Stimulated activated CD4-positive, alpha-beta T cell treated with anti-CD3 and anti-CD28 coated beads, Interleukin-4, amount 100 ng/mL, for 48 hours (primary cell): ENCODE measurements at places on chromosomes 1 and 21.

DNA sequence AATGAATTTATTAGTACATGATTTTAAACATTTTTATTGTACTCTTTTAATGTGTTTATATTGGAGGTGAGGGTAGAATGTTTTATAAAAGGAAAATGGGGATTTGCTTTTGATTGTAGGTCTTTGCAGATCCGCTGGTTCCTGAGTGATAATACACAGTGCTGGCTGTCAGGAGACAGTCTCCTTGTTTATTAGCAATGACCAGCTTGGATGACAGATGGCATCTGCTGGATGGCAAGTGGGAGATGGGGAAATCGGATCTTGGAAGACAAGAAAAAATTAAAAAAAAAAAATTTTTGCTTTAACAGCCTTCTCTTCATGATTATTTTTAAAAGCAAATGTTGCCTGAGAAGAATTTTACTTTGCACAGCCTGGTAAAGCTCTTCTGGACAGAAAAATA, 4.4 kb upstream of the PHTF1 start:
- no peak for DNase-seq

GRCh38 chr1:3459940-3460671, 5.6 kb downstream of the ARHGEF16 start:
- DNase-seq = no peak

GRCh38 chr1:235024711-235025421, 103.8 kb downstream of the TOMM20 start:
- DNase-seq = no peak

GRCh38 chr1:10632691-10633090, 157.9 kb downstream of the PEX14 start:
- no peak for DNase-seq

- no peak for DNase-seq
These were observed 136.4 kb upstream of the KCNE2 start for GRCh38 chr21:34227386-34227852.

- no peak for DNase-seq
These were observed 143.9 kb downstream of the HMGB4 start for GRCh38 chr1:34007760-34008159.

GRCh38 chr1:212431644-212432043, 1.1 kb upstream of the NENF start:
- DNase-seq = no peak

- DNase-seq = no peak
These were observed 46.7 kb downstream of the PHC2 start for GRCh38 chr1:33384040-33384812.

- no peak for DNase-seq
These were observed 39.2 kb upstream of the THEM4 start for GRCh38 chr1:151948506-151948905.

DNA sequence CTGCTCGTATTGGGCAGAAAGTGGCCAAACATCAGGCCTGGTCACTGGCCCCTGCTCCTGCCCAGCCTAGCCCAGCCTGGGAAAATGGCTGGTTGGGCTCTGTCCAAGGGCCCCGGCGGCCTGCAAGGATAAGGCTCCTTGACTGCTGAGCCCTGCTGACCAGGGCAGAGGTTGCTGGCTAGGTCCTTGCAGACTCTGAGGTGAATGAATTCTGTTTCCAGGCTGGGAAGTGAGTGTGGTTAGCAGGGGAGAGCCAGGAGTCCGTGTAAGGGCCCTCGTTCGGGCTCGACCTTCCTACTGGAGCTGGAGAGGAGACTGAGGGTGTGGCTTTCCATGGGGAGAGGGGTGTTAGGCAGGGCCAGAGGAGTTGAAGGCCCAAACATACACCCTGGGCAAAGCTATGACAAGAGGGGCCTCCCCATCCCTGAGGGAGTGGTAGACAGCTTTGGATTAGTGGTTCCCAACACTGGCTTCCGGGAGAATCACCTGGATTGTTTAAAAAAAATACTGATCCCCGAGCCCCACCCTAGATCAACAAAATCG, 20.6 kb downstream of the CSF1 start:
- DNase-seq = no peak

DNA sequence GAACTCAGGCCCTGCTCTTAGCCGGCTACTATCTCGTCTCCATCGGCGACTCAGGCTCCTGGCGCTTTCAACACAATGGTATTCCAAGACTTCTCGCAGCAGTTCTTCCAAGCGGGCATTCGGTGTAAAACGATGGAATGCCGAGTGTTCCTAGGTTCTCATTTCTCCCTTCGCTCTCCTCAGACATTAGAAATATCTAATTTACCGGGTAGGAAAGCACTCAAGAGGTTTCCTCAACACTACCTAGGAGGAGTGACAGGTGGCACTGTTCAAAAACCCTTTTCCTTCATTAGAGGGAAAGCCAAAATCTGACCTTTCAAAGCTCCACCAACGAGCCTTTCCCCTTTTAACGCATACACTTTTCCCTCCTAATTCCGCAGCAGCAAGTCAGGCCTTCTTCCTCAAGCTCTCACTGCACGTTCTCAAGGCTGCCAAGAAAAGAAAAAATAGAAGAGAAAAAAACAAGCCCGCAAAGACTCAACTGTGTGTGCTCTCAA, 601 bp downstream of the UBE2G2 start:
- no peak for DNase-seq

DNA sequence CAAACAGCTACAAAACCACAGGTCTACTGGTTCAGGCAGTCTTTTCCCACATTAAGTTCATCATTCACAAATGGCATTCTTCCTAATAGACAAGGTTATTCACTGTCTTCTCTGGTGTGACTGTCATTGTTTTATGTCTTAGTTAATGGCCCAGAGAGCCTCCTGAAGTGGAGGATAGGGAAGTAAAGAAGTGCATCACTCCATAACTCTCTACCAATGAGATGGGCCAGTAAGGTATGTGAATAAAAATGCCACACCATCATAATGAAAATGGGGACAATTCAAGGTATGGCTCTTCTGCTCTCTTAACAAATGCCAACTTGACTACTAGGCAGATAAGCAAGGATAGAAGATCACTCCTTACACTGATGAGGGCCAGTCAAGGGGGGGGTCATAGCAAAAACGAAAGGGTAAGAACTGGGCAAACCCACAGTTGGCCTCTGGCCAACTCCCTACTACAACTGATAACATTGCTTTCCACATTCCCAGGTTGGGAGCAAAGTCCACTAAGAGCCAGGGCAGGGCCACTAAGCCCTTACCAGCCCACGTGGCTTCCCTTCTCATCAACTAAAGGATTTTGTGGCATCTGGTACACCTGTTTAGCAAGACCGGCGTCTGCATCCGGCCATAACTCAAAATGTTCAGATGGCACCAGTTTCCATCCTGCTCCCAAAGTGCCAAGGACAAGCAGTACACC, 10.0 kb downstream of the PABPC4 start:
- DNase-seq = no peak

DNA sequence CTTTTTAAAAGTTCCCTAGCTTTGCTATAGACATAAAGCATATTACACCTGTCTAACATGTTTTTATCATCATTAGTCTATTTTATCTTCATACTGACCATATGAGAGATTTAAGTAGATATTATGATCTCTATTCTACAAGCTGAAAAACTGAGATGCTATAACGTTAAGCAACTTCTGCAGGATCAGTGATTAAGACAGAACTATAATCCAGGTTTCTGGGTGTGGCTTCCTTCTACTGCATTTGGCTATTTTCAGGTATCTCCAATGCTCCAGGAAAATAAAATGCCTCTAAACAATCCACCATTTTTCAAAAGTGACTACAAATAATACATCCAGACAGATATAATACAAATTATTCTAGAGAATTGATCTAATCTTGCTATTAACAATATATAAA, 53.4 kb downstream of the RGS2 start:
- DNase-seq = no peak

- DNase-seq = no peak
These were observed 19.1 kb upstream of the NCF2 start for GRCh38 chr1:183609313-183609712.

- DNase-seq = no peak
These were observed 40.7 kb upstream of the C1orf185 start for GRCh38 chr1:51061231-51061918.

- no peak for DNase-seq
These were observed 53.0 kb downstream of the EPHB2 start for GRCh38 chr1:22763487-22764200.

GRCh38 chr1:184771190-184771691, 16.6 kb upstream of the EDEM3 start:
- no peak for DNase-seq

GRCh38 chr1:14538335-14538734, 60.1 kb upstream of the KAZN start:
- DNase-seq = no peak

DNA sequence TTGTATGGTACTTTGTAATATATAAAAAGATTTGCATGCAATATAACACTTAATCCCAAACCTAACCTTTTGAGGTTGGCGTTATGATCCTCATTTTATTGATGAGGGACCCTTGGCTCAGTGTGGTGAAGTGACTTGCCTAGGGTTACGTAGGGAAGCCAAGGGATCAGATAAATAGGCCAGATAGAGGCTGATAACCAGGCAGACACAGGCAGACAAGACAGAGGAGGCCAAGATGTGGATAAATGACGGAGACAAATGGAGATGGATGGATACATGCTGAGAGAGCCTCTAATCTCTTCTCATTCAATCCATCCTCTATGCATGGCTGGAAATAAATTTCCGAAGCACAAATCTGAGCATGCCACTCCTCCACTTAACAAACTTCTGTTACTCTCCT, 136.9 kb upstream of the SPATA6 start:
- no peak for DNase-seq

- DNase-seq = no peak
These were observed 380.4 kb downstream of the NPHP4 start for GRCh38 chr1:5611851-5612250.

DNA sequence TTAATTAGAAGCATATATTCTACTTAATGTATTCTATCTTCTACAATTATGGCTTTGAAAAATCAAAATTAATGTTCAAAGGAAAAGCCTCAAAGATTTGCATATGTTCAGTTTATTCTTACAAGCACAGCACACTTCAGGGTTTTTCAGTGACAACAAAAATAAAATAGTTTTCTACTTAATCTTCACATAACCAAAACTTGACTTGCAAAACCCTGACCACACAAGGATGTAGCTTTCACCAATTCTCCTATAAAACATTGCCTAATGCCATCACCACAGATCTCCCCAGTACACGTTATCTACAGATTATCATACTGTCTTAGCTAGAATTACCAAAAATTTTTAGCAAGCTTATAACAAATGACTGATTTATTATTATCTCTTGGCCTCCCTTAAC, 23.3 kb downstream of the LPAR3 start:
- no peak for DNase-seq

- DNase-seq = peak; percentile 12
These were observed 269.8 kb downstream of the S1PR1 start for GRCh38 chr1:101506541-101507164.

GRCh38 chr1:201021630-201022492, 1.7 kb downstream of the KIF21B start:
- DNase-seq = no peak

DNA sequence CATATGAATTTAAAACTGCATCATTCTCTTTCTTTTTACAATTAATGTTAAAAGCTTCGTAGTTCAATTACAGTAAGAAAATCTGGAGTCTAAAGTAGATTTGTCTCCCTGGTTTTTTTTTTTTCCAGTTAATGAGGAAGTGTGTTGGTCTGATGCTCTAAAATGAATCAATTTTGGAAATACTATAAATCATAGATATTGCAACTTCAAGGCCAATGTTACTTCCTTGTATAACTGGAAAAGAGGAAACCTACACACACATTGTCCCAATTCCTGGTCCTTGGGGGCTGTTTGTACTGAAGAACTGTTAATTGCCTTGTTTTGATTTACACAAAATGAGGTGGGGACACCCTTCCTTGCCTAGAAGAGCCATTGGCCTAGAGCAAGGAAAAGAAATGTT, 107.2 kb downstream of the RGS2 start:
- no peak for DNase-seq

DNA sequence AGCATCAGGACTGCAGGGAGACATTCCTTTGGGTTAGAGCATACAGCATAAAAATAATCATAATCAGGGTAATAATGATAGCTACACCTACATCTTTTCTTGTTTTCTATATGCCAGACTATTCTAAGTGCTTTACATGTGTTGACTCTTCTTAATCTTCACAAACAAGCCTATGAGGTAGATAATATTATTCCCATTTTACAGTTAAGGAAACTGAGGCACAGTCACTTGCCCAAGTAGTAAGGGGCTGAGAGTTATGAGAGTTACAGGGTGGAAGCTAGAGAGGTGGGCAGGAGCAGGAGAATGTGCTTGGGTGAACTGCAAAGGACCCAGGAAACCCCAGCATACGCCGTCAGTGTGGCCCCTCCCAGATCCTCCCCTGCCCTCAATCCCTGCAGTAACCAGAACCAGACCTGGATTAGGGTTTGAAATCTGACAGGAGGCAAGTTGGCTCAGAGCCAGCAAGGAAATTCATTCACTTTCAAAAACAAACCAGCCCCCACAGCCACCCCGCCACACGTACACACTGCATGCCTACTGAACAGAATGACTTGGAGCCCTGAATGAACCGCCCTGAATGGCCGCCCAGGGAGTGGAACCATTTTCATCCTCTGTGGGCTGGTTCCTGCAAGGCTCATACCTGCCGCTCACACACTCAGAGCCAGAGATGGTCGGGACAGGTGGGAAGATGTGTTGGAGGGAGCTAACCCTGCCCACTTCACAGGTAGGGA, 126.1 kb downstream of the TRABD2B start:
- no peak for DNase-seq

GRCh38 chr21:14741256-14741655, 195.1 kb upstream of the SAMSN1 start:
- DNase-seq = no peak

- DNase-seq = no peak
These were observed 166.9 kb downstream of the TNFSF18 start for GRCh38 chr1:172883844-172884243.

DNA sequence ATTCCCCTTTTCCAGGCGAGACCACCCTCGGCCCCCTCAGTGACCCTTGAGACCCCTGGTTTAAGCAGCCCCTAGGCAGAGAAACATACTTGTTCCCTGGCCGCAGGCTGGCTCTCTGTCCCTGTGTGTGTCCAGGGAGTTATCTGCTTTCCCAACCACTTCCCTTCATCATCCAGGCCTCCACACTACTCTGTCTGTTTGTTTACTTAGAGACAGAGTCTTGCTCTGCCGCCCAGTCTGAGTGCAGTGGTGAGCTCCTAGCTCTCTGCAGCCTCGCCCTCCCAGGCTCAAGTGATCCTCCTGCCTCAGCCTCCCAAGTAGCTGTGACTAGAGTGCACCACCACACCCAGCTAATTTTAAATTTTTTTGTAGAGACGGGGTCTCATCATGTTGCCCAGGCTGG, 5.8 kb upstream of the VWA1 start:
- no peak for DNase-seq

GRCh38 chr1:92314024-92314423, 15.2 kb downstream of the RPAP2 start:
- no peak for DNase-seq

GRCh38 chr1:58830291-58830690, 46.4 kb upstream of the JUN start:
- DNase-seq = no peak
